Activated CD4-positive, alpha-beta memory T cell treated with anti-CD3 and anti-CD28 coated beads for 36 hours (primary cell): ENCODE measurements at places on chromosomes 16 and 17. TPM values are rescaled to one million over a fixed set of nuclear protein-coding genes. Genes with fewer than 3 reads are reported as not detected.

Gene SGSH
- 44.7 TPM for total RNA-seq

Gene UTS2R
- total RNA-seq = not detected

Gene RPGRIP1L
- total RNA-seq = 6.2 TPM

Gene COG4
- 40.2 TPM for total RNA-seq

Gene EVPL
- not detected for total RNA-seq

Gene PLEKHH3
- 1.2 TPM for total RNA-seq

Gene ALG1
- total RNA-seq = 12.8 TPM

Gene SGSM2
- total RNA-seq = 32.7 TPM

Gene NTN1
- total RNA-seq = 0.29 TPM

Gene TBX2
- total RNA-seq = 0.05 TPM

Gene HS3ST4
- total RNA-seq = not detected
